ENCODE measurements at places on chromosomes 5 and 9.

DNA sequence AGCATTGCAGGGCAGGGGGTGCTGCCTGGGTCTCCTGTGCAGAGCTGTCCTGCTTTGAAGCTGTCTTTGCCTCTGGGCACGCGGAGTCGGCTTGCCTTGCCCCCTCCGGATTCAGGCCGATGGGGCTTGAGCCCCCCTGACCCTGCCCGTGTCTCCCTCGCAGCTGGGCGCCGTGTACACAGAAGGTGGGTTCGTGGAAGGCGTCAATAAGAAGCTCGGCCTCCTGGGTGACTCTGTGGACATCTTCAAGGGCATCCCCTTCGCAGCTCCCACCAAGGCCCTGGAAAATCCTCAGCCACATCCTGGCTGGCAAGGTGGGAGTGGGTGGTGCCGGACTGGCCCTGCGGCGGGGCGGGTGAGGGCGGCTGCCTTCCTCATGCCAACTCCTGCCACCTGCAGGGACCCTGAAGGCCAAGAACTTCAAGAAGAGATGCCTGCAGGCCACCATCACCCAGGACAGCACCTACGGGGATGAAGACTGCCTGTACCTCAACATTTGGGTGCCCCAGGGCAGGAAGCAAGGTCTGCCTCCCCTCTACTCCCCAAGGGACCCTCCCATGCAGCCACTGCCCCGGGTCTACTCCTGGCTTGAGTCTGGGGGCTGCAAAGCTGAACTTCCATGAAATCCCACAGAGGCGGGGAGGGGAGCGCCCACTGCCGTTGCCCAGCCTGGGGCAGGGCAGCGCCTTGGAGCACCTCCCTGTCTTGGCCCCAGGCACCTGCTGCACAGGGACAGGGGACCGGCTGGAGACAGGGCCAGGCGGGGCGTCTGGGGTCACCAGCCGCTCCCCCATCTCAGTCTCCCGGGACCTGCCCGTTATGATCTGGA lies 2.7 kb downstream of the CEL start:
- no peak for DNase-seq

GRCh38 chr5:160211352-160211751 lies 18.0 kb upstream of the FABP6 start:
- DNase-seq, result no peak

DNA sequence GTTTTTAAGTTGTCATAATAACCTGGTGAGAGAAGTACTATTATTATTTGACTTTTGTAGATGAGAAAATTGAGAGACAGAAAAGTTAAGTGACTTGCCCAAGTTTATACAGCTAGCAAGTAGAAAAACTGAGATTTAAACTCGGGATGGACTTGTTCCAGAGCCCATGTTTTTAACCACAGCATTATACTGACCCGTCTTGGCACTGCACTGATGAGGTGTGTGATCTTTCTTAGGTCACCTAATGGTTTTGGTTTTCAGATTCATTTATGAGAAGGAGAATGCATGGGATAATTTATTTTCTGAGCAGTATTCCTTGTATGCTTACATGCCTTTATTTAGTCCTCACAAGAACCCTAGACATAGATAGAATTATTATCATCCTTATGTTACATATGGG lies 201.8 kb upstream of the CDKN2B start:
- DNase-seq, result no peak

DNA sequence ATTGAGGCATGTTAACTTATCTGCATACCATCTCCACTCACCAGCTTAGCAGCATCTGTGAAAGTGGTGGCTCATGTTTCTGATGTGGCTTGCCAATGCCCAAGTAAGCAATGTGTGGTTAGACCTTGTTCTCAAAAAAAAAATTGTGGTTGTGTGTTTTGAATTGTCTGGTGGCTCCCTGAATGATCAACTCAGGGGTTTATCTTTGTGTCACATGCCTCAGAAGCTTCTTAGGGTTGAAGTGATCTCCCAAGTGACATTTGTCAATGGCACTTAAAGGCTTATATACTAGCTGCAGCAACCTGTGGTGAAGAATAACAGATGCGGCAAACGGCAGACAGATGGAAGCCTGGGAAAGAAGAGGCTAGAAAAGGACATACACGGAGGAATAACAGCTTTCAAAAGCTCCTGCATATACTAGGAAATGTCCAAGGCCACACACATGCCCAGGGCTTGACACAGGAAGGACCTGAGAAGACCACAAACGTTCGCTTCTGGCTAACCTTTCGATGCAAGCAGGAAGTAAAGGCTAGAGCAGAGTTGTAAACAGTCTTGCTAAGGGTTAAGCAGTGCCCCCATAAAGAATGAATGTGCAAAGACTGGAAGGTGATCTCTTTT lies 42.2 kb upstream of the FSD1L start:
- peak; percentile 67 for DNase-seq

GRCh38 chr5:14702238-14702839 lies 37.8 kb downstream of the OTULIN start:
- no peak for DNase-seq

DNA sequence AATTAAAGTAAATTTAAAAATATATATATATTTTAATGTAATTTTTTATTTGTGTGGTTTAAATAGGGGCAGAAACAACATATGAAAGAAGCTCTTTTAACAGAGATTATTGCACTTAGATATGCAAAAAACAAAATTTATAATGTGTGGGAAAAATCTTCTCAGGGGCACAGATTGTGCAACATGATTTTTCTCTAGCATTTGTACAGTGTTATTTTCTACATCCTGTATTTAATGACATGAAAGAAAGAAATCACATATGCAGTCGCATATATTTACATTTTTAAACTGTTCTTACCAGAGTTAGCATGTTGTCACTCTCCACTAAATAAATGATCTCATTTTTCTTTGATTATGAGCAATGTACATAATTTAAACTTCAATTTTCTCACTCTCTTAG lies 265.3 kb upstream of the CTNND2 start:
- no peak for DNase-seq

- DNase-seq, result no peak
These were observed 26.9 kb upstream of the ADAM19 start for GRCh38 chr5:157602505-157602904.

- no peak for DNase-seq
These were observed 191.4 kb downstream of the TMEM167A start for GRCh38 chr5:82885627-82886389.

DNA sequence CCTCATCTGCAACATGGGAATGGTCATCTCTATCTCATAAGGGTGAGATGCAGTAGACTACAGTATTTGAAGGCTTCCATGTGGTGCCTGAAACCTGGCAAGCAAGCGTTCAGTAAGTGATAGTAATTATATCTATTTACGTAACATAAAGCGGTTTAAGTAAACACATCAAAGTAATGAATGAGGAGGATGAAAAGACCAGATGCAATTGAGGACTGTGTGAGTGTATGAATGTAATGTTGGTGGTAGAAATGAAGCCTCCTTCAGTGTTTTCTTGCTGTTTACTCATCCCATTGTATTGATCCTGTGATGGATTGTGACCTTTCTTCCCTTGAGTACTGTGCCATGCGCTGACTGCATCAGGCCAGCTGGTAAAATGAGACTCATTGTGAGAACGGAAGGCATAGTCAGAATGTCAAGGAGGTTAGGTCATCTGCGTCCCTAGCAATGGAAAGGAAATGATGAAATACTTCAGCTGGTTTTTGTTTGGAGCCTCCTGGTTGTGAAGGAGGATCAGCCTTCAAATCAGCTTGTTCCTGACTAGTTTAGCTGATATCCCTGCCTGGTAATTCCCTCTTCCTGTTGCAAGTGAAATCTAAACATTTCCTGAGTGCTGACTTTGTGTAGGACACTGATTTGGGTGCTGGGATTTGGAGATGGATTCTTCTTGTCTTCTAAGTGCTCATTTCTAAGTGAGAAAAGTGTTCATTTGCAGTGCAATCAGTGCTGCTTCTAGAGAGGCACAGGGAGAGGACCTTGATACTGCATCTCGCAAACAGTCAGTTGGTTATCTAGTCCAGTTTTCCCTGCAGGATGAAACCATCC lies 35.6 kb downstream of the TNFSF8 start:
- peak; percentile 96 for DNase-seq

- DNase-seq, result no peak
These were observed 111.0 kb downstream of the MED27 start for GRCh38 chr9:131968632-131969031.

GRCh38 chr9:95341293-95341962 lies 23.9 kb upstream of the FANCC start:
- DNase-seq, result peak; percentile 35

DNA sequence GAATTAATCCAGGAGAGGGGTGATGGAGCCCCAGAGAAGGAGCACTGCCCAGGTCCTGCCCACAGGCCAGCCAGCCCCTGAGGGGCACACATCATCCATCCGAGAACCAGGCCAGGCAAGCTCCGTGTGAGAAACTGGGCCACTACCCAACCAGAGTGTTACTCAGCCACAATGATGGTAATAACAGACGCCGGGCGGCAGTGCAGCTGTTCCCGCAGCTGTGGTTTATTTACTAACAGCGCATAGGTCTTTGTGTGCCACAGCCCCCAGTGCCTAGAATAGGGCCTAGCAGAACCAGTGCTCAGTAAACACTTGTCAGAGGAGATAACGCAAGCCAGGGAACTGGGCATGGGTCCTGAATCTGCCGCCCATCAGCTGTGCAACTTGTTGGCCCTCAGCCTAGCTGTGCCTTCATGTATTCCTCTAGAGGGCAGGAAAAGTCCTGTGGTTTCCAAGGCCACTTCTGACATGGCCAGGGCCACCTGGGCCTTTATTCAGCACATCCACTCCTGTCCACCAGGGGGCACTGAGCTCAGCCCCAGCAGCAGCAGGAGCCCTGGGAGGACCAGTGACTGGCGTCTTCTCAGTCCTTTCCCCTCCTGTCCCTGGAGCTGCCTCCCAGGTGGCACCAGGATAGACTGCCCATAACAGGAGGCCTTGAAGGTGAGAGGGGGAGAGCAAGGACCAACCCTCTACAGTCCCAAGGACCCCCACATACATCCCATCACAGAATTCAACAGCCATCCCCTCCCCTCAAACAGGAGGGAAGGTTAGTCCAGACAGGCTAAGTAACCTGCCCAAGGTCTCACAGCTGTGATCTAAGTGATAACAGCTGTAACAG lies 2.1 kb downstream of the MXD3 start:
- DNase-seq, result peak; percentile 59

DNA sequence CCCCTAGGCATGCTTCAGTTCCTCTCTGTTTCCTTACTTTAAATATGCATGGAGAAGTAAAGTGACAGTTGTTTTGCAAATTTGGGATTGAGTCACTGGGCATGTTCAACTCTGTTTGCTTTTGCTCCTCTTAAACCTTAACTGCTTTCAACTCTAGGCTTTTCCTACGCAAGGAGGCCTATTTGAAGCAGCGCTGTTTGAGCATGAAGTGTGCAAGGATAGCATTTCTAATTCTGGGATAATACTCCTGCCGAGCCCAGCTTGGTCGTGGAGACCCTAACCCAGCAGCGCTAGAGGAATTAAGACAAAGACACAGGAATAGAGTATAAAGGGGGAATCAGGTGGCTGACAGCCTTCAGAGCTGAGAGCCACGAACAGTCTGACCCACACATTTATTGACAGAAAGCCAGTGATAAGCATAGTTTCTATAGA lies 803.4 kb upstream of the CDH10 start:
- no peak for DNase-seq

DNA sequence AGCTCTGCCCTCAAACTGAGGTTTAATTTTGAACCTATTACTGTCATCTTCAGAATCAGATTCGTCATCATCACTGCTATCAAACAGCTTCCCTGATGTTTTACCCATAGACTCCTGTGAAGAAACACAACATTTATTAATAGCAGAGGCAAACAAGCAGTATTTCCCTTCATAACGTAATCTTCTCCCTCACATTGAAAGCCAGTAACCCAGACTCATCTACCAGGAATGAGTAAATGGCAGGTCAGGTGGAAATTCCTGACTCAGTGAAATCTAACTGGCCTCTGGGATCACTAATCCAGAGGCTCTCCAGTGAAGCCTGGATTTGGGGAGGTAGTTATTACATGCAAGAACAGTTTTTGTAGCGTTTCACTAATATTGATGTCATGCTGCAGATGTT lies 14.6 kb downstream of the NOL8 start:
- DNase-seq, result no peak

DNA sequence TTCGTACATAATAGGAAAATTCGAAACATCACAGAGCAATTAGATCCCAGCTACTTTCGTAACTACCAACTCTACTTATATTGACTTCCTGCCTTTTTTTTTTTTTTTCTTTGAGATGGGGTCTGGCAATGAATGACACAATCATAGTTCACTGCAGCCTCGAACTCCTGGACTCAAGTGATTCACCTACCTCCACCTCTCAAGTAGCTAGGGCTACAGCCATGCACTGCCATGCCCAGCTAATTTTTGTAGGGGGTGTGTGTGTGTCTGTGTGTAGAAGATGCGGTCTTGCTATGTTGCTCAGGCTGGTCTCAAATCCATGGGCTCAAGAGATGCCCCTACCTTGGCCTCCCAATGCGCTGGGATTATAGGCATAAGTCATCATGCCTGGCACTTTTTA lies 5.8 kb upstream of the PAIP2 start:
- DNase-seq, result no peak

DNA sequence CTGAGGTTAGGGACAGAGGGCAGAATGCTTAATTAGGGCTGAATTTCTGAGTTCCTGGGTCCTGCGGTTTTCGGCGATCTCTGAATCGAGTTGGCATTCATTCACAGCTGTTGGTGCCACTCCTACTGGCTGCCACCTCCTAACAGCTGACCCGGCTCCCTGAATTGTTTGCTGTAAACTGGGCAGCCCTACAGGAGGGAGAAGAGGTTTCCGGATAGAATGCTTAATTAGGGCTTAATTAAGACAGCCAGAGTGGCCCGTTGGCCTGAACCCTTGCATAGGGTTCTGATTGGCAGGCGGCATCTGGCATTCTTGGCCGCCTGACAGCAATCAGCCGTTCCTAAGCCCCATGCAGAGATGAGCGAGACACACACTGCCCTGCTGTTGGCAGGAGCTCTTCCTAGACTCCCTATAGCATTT lies 25.7 kb downstream of the FRMPD1 start:
- DNase-seq, result no peak

GRCh38 chr9:99299211-99300102 lies 77.4 kb downstream of the SEC61B start:
- DNase-seq, result peak; percentile 66

- DNase-seq, result no peak
These were observed 248.0 kb upstream of the GAS1 start for GRCh38 chr9:87195306-87195705.

- no peak for DNase-seq
These were observed 982.1 kb downstream of the DTWD2 start for GRCh38 chr5:118006219-118006618.

DNA sequence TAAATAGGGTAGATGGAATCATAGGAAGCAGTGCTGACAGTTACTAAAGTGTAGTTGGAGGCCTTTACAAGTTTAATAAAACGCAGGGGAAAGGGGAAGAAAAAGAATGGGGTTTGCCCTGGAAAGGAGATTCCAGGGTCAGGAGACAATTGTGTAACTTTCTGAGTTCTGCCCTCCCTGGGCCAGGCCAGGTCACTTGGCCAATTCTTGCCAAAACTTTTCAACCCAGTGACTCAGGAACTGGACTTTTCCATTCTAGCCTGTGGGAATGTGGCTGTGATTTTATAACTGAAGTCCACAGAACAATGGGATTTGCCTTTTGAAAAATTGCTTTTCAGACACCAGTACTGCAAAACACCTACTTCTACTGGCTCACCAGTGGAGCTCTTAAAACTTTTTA lies 289.8 kb upstream of the ANKRD55 start:
- DNase-seq, result no peak

Data from AG10803 (cell line).